Pulmonary artery endothelial cell (primary cell): ENCODE measurements at places on chromosomes 6 and 20. TPM values are rescaled to one million over a fixed set of nuclear protein-coding genes. Genes with fewer than 3 reads are reported as not detected.

- DNase-seq, result no peak
Measured at GRCh38 chr6:22221211-22221610, 75.6 kb downstream of the PRL start.

DNA sequence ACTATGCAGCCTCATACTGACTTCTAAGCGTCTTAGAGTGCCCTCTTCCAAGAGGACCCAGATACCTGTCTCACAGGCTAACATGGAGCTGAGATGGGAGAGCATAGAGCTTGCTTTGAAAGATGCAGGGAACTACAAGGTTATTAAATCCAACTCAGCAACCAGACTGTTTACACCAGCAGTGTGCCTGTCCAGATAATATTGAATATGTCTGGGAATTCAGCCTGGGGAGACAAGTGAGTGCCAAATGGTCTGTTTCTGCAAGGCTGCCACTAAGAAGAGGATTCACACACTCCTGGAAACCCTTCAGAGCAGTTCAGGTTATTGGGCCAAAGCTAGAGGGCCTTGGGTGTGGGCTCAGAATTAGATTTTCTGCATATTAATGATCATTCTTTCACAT is 547.8 kb downstream of the PTPRT start:
- no peak for DNase-seq

- no peak for DNase-seq
Measured at GRCh38 chr6:112620812-112621569, 273.9 kb downstream of the RFPL4B start.

ANKRD66 gene
- not detected in 2 replicates for total RNA-seq

EYS gene
- under 0.01 TPM in 1 of 2 replicates, not detected in the other for total RNA-seq
